ENCODE measurements at places on chromosomes 7 and 10. TPM values are rescaled to one million over a fixed set of nuclear protein-coding genes. Genes with fewer than 3 reads are reported as not detected.

The MACROH2A2 gene
- total RNA-seq, result 16.9 TPM

The PTER gene
- 16.4 TPM for total RNA-seq

The POM121C gene
- total RNA-seq, result 7.2 TPM

The LRRC18 gene
- not detected for total RNA-seq

The NANOS1 gene
- total RNA-seq, result 0.68 TPM

The LMTK2 gene
- 20.5 TPM for total RNA-seq

The HOXA10 gene
- not detected for total RNA-seq
